ENCODE measurements at places on chromosomes 5 and 9.
A peak's percentile ranks its signal among the peaks of the same experiment; 100 is the strongest.

DNA sequence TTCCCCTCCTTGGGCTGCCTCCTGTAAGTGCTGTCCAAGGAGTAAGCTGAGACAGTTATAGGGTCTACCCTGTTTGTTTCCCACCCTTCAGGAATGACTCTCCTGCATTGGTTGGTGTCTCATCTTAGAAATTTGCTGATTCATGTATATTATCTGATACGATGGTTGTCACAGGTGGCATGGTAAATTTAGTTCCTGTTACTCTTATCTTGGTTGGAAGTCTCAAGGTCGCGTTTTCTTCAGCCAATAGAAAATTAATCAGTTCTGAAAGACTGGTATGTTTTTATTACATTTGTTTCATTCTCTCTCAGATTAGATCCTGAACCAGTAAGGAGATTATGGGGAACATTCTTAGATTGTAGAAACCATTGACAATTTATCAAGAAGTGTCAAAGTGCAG is 42.7 kb downstream of the SCGB3A1 start:
- no peak for DNase-seq

DNA sequence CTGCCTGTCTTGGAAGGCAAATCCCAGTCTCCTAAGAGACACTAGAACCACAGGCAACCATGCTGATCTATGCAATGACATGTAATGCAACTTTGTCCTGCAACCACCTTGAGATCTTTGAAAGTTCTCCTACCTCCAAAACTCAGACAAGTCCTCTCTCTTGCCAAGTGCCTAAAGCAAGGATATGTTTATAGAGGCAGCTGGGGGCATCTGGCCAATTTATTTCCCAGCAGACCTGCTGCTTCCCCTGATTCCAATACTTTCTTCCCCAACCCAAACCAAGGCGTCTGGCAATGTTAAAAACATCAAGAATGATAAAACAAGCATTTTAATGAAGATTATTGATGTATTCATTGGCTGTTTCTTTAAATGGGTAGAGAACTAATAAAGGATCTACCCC is 138.4 kb downstream of the DOCK8 start:
- DNase-seq = no peak

GRCh38 chr9:38639577-38639940 is 19.2 kb upstream of the ANKRD18A start:
- no peak for DNase-seq

- DNase-seq = no peak
These were observed 45.0 kb upstream of the TDRD7 start for GRCh38 chr9:97366889-97367288.

DNA sequence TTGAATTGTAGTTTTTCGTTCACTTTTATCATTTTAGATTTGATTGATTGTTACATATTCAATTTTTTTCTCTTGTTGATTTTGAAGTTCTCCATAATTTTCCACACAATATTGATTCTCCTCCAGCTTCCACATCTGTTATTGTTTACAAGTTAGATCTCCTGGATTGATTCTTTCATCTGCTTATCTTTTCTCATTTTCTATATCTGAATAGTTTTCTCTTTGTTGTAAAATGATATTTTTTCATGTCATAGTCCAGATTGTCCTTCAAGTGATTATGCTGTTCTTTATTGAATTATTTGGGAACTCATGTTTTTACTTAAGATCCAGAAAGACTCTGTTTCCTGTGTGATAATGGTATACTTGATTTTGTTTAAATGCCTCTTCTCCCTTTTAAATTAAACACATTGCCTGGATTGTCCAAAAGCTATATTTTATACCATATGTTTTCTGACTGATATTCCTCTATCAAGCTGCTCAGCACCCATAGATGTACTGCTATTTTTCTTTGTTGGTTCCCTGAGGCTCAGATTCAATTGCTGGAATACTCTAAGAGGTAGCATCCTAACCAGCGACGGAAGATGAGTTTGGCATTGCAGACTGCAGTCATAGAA is 206.6 kb upstream of the PRR16 start:
- DNase-seq = no peak

DNA sequence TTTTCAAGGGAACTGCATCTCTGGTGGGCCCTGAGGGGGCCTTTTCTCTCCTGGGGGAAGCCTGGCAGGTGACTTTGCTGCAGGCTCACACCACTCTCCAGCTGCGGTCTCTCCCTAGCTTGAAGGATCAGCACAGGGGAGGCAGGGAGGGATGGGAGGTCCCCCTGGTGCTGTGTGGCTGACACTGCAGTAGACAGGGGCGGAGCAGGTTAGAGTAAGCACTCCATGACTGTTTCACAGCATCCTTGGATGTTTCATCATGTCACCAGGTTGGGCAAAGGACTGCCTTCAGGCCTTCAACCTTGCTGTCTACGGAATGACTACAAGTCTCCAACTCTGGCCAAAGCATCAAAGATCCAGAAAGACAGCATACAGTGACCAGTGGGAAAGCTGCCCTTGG is 470.7 kb downstream of the CDK5RAP2 start:
- no peak for DNase-seq

- DNase-seq = no peak
These were observed 10.2 kb downstream of the SPATA9 start for GRCh38 chr5:95672641-95673040.

- peak; percentile 39 for DNase-seq
These were observed 802 bp downstream of the SPIN1 start for GRCh38 chr9:88388886-88389605.

DNA sequence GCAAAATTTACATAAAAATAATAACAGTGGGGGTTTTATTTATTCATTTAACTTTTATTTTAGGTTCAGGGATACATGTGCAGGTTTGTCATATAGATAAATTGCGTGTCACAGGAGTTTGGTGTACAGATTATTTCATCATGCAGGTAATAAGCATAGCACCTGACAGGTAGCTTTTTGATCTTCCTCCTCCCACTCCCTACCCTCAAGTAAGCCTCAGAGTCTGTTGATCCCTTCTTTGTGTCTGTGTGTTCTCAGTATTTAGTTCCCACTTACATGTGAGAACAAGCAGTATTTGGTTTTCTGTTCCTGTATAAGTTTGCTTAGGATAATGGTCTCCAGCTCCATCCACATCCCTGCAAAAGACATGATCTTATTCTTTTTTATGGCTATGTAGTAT is 240.3 kb downstream of the KIAA0825 start:
- no peak for DNase-seq

DNA sequence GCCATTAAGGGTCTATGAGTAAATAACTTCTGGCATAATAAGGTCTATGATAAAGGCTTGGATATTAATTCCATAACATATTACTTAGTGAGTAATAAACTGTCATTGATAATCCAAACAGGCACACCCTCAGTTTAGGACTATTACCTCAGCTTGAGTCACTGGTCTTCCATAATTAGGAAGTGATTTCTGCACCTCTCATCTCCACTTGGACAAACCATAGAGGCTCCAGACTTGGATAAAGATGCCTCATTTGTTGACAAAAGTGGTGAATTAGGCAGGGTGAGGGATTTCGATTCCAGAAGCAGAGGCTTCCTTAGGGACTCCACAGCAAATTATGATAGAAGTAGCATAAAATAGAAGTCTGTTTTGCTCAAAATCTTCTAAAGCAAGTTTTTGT is 127.5 kb upstream of the MTAP start:
- no peak for DNase-seq

DNA sequence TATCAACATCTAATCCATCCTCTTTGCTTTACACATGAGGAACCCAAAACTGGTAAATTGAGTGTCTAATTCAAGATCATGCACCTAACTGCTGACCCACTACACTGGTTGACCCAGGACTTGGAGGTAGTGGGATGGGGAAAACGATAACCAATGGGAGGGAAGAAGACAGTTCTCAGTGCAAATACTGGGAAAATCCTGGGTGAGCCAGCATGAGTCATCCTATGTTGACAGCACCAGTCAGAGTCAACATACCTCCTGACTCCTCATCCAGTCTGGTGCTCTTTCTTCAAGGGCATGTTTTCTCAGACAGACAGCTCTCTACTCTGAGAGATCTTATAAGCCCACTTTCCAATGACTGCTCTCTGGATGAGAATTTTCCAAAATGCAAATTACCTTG is 232.8 kb upstream of the PTGER4 start:
- peak; percentile 36 for DNase-seq

DNA sequence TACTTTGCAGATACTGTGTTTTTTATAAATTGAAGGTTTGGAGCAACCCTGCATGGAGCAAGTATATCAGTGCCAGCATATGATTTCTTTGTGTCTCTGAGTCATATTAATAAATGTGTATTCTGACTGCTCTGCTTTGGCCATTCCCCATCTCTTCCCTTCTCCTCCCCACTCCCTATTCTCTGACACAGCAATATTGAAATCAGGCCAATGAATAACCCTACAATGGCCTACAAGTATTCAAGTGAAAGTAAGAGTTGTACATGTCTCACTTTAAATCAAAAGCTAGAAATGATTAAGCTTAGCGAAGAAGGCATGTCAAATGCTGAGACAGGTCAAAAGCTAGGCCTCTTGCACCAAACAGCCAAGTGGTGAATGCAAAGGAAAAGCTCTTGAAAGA is 82.2 kb upstream of the TLX3 start:
- DNase-seq = no peak

DNA sequence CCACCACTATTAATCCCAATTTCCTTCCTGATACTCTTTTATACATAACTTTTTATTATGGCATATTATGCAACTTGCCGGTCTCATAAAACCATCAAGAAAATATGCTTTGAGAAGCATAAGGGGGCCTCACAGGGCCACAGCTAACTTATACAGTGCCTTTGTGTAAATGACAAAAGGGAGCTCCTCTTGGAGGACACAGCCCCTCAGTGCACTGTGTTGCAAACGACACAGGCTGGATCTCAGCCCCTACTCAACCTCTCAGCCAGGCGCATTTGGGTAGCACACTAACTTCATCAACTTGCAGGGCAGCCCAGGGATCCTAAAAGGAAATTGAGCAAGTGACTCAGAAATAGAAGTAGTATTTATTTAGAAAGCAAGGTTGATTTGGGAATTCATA is 35.4 kb downstream of the RIGI start:
- DNase-seq = no peak

GRCh38 chr9:18404434-18405029 is 69.4 kb upstream of the ADAMTSL1 start:
- DNase-seq = no peak

DNA sequence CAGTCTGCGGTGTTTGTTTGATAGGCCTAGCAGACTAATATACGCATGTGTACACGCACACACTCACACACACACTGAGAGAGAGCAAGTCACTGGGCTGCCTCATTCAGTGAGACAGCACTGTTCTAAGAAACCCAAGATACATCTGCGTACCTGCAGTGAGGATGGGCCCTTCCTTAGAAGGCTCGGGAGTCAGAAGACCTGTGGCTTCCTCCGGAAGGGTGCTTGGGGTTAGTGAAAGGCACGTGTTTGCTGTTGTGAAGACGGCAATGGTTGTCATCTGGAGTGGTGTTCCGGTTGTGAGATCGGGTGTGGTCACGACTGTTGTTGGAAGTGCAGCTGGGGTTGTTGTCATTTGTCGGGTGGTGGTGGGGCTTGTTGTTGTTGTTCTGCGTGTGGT is 11.7 kb downstream of the TIMD4 start:
- DNase-seq = no peak

DNA sequence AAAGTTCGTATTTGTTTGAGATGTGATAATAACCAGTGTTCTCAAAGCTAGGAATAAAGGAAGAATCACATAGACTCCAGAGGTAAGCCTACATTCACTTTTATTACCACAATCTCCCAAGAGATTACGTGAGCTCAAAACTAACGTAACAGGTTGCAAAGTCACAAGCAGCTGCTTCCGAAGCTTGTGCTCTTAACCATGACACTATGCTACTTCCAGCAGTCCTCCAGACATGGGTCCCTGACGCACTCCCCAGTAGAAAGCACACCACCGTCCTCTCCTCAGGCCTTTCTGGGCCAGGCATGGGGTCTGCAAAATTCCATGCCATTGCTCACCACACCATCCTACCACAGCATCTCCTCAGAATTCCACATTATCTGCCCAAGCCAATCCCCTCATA is 84.6 kb downstream of the PAX5 start:
- DNase-seq = no peak

DNA sequence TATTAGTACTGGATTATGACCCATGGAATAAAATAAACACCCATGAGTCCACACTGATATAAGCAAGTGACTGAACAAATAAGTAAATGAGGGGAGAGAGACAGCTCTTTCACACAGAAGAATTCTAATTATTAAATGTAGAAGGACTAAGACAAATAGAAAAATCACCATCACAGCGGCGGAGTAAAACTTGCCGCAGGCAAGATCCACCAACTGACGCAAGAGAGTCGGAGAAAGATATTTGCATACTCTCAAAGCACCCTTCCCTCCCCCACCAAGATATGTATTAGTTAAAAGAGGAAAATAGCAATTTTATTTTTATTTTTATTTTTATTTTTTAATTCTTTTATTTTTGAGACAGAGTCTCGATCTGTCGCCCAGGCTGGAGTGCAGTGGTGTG is 14.6 kb upstream of the N4BP3 start:
- no peak for DNase-seq

GRCh38 chr5:23433534-23434315 is 73.7 kb upstream of the PRDM9 start:
- no peak for DNase-seq

DNA sequence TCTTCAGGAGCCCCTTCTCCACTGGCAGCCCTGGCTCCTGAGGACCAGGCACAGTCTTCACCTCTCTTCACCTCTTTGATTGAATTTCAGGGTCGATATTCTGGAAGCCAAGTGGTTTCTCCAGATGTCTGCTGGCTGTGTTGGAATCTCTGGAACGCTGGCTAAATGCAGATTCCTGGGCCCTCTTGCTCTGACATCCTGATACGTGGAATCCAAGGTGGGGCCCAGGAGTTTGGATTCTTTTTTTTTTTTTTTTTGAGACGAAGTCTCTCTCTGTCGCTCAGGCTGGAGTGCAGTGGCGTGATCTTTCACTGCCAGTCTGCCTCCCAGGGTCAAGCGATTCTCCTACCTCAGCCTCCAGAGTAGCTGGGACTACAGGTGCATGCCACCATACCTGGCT is 26.8 kb upstream of the IER5L start:
- no peak for DNase-seq

DNA sequence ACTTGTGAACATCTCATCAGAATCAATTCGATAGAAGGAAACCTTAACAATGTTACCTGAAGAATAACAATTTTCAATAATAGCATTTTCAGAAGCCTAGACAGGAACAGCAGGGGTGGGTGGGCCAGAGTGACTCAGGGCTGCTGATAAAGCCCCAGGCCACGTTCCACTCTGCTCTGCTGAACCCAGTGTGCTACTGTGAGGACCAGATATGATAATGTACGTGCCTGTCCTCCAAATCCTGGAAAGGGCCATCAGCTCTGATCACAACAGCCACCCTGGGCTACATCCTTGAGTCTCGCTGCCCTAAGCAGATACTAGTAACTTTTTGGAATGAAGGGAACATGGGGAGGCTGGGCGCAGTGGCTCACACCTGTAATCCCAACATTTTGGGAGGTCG is 91.3 kb downstream of the PRRT1B start:
- DNase-seq = no peak

All from GM04504 (cell line).